Glutamatergic neuron (in vitro differentiated cells): ENCODE measurements at places on chromosomes 16 and 17. TPM values are rescaled to one million over a fixed set of nuclear protein-coding genes. Genes with fewer than 3 reads are reported as not detected.

DNA sequence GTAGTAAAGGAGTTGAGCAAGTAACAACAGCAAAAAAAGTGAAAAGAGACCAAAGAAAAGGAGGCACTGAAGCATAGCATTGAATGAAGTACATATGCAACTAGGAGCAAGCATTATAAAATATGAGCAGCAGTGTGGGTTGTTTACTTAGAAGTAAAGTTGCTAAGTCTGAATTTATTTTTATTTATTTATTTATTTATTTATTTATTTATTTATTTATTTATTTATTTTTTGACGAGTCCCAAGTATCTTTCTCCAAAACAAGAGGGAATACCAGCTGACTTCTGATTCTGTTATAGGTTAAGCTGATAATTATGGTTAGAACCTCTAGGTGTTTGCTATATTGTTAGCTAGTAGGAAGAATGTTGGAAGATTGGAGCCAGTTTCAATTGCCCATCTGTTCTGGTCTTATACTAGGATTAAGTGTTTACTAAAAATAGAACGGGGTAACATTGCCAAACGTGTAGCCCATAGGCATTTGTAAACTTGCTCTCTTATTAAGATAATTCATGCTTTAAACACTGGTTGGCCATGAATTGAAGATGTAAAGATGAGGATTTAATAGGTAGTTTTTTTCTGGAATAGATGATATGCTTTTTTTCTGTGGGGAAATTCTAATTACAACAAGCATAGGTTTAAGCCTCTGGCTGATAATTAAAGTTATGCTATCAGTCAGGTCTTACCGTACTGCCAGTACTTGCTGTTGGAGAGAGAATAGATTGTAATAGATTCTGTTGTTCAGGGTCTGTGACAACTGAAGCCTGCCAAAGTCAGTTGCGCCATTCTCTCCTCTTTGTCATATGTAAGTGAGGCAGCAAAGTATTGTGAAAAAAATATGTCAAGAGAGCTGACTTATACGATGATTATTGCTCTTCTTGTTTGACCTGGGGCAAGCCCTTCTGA lies 66.7 kb downstream of the PPM1E start:
- H3K4me1 ChIP-seq: peaks cover 13% of the 10 kb centered on the region
- no peaks in the 10 kb centered on the region for H3K27me3 ChIP-seq

GRCh38 chr16:19282101-19282500 lies 3.4 kb upstream of the CLEC19A start:
- H3K4me1 ChIP-seq: no peaks in the 10 kb centered on the region
- H3K27me3 ChIP-seq: peaks cover 2% of the 10 kb centered on the region
- H3K27ac ChIP-seq: no peak overlapping the region
- no peak for DNase-seq
- no peak overlapping the region for H3K4me3 ChIP-seq

DNA sequence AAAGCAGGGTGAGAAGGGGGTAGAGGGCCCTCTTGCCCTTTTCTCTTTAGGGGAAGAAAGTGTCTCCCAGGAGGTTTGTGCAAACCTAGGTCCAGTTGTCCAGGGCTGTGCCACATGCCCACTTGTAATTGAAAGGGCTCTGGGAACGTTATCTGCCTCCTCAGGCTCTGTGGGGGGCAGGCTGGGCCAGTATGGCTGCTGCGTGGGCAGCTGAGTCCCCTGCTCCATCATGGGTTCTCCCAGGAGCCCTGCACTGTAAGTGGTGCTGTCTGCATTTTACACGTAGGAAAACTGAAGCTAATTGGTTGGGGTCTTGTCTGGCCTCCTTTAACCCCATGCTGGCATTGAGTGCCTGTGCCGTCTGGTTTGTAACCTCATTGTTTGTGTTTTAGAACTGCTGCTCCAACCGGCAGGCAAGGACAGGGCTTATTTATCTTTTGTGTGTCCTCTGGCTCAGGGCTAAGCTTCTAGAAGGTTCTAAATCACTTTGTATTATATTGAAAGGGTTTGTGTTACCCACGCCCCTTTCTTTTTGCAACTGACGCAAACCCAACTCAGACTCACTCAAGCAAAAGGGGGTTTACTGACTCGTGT lies 117.7 kb upstream of the CIBAR2 start:
- H3K27ac ChIP-seq: no peak overlapping the region
- H3K36me3 ChIP-seq: peaks cover 9% of the 10 kb centered on the region
- H3K4me1 ChIP-seq: peaks cover 68% of the 10 kb centered on the region
- H3K4me3 ChIP-seq: no peak overlapping the region
- H3K27me3 ChIP-seq: peaks cover 27% of the 10 kb centered on the region

- no peaks in the 10 kb centered on the region for H3K36me3 ChIP-seq
- no peak overlapping the region for H3K4me3 ChIP-seq
- H3K27ac ChIP-seq: no peak overlapping the region
Observed at GRCh38 chr16:78176435-78176834, 77.0 kb downstream of the WWOX start.

CRISPLD2 gene
- 9.0 TPM for total RNA-seq

FBF1 gene
- 110 TPM for total RNA-seq

UBALD1 gene
- total RNA-seq: 54.6 TPM
